ENCODE measurements at places on chromosomes 3 and 15.

DNA sequence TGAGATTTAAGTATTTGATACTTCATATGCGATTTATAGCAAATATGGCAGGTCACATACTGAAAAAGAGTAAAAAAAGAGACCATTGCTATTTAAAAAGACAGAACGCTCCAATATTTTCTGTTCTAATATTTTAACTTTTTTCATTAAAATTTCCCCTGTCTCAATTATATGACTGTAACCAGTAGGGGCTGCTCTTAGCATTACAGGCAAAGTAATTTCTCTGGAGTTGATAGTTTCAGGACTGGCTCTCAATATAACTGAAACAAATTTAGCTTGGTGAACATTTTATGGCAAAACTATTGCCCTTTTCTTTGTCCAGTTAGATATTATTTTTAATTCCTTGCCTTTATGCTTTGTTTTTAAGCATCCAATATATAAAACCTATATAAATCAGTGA is 286.3 kb upstream of the ROBO2 start:
- peak; percentile 7 for DNase-seq

DNA sequence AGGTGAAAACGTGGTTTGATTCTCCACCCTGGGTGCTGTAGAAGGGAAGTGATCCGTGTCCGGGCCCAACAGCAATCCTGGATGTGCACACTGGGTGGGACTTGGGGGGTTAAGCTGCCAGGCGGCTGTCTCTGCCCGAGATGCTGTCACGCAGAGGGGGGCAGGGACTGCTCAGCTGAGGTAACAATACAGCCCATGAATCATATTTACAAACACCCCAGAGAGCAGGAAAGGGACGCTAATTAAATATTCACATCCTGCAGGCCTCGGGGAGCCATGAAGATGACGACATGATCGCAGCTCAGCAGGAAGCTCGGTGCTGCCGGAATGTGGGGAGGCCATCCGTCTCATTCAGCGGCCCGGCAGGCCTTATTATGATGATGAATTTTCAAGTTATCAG is 17.9 kb upstream of the CRABP1 start:
- DNase-seq: peak; percentile 73

DNA sequence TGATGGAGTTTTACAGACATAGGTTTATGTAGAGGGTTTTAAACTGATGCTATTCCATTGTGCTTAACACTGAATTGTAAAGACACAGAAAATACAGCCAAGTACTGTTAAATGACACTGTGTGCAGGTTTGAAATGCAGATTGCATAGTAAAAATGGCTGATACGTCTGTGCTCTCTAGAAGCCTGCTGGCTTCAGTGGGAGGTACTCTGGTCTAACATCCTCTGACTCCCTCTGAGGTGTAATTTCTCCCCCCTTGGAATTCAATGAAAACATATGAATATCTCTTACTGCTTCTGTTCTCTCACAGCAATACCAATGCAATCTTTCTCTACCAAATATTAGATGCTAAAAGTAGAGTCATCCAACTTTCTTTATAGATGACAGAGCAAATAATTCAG is 176.6 kb downstream of the SLC9A9 start:
- DNase-seq: peak; percentile 24

GRCh38 chr3:93924491-93924890 is 49.2 kb downstream of the PROS1 start:
- DNase-seq: no peak

DNA sequence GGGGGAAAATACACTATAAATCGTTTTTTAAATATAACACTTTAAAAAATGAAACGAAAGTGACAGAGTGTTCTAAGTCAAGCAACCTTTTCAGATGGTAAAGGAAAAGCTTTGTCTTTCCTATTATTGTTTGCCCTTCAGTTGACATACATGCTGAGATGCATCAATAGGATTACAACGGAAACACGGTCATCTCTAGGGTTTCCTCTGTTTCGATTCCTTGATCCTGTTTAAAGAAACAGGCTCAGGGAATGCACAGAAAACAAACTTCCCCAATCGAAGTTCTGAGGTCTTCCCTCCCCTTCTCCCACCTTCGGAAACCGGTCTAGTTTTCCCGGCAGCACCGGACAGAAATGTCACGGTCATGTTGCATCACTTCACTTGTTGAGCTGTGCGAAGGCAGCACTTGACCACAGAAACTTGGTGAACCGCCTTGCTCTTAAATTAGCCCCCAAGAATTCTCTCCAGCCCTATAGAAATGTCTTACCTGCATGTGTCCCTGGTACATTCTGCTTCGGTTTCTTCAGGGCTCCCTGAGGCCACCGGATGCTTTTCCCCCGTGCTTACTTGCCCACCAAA is 556 bp downstream of the PEX5L start:
- no peak for DNase-seq

GRCh38 chr3:132261506-132261905 is 55.7 kb upstream of the ACP3 start:
- DNase-seq: no peak

- DNase-seq: no peak
These were observed 19.0 kb upstream of the AHSG start for GRCh38 chr3:186593862-186594261.

GRCh38 chr15:41501931-41502794 is 8.5 kb downstream of the ITPKA start:
- DNase-seq: peak; percentile 38

DNA sequence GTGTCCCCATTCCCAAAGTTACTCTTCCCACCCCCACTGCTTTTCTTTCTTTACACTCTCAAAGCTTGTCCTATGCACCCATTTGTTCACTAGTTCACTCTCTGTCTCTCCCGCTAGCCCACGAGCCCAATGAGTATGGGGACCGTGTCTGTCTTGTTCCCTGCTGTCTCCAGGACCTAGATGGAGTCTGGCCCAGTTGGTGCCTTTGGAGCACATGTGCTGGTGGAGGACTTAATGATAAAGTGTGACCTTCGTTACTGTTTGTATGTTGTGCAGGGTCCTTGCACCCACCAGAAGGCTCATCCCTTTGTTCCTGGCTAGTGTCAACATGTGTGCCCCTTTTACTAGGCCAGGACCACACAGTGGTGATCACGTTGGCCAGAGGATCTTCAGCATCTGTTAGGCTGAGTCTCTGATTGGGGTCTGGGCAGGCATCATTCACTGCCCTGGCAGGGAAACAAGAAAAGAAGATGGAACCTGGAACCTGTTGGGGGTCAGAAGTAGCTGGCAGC is 7.4 kb downstream of the CISH start:
- no peak for DNase-seq

GRCh38 chr3:56862352-56863062 is 60.8 kb upstream of the ARHGEF3 start:
- peak; percentile 84 for DNase-seq

GRCh38 chr3:55162031-55162795 is 234.4 kb upstream of the LRTM1 start:
- peak; percentile 74 for DNase-seq

GRCh38 chr3:73571238-73571794 is 53.4 kb downstream of the PDZRN3 start:
- no peak for DNase-seq

DNA sequence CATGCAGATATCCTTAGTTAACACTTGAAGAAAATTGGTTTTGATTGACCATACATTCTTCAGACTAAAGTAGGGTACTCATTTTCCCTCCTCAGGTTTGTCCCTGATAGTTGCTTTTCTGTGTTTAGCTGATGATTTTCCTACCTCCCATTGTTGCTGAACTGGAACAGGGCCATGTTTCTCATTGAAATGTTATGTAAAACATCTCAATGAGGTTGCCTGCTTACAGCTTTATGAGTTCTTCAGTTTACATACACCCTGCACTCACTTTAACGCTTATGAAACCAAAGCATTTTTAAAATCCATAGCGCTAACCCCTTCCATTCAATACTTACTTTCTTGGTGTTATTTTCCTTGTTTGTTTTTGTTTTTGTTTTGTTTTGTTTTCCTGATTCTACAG is 61.9 kb downstream of the HMG20A start:
- DNase-seq: peak; percentile 89

GRCh38 chr15:90234096-90234988 is at the start of gene GDPGP1:
Gene GDPGP1, plus strand, starts transcription at chr15:90234209. Its CDS starts 6,700 bp downstream, at chr15:90240909.
- DNase-seq: peak; percentile 39

DNA sequence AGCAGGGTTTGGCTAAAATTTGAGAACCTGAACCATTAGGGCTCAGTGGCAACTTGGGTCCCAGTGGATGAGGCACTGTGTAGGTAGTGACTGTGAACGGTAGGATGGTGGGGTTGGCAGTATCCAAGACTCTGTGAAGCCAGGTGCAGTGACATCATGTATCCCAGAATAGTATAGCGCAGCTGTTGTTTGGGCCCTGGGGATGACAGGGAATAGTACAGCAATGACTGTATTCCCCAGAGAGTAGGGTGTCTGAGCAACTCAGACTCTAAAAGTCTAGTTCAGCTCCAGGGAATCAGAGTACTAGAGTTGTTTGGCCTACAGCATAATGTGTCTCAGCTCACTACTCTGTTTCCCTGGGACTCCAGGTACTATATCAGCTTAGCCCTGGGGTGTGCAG is 20.7 kb upstream of the PPP2R3A start:
- DNase-seq: peak; percentile 58

DNA sequence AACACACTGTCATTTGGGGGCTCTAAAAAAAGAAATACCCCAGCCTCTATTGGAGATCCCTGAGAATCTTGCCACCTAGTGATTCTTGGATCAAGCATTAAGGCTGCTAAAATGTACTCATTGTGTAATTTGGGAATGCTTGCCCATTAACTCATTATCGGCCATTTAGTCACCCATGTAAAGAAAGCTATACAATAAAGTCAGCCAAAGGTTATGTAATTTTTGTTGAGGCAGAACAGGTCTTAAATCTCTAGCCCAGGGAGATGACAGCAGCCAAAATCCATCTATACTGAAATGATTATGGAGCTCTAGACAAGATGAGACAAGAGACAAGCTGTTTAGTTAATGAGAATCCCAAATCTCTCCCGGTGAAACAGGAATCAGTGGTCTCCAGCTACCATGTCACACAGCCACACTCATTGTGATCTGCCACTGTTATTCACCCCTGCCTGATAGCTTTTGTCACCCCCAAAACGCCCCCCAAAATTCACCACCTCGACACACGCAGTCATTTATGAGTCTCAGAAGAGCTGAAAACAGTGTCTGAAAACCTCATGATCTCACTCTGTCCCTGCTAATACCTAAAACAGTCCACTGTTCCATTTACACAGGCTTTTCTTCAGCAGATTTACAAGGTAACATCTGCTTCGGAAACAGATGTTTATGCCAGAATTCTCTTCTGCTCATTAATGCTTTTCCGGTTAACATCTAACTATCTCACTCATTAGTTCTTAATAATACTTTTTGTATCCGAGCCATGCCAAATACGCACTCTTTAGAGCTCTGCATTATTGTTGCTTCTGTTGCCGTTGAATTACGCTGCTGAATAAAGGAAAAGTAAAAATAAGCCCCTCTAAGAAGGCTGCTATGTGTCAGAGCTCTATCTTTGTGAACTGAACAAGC is 138.5 kb downstream of the RORA start:
- no peak for DNase-seq

GRCh38 chr3:170852324-170852723 is 17.7 kb downstream of the RPL22L1 start:
- DNase-seq: no peak

DNA sequence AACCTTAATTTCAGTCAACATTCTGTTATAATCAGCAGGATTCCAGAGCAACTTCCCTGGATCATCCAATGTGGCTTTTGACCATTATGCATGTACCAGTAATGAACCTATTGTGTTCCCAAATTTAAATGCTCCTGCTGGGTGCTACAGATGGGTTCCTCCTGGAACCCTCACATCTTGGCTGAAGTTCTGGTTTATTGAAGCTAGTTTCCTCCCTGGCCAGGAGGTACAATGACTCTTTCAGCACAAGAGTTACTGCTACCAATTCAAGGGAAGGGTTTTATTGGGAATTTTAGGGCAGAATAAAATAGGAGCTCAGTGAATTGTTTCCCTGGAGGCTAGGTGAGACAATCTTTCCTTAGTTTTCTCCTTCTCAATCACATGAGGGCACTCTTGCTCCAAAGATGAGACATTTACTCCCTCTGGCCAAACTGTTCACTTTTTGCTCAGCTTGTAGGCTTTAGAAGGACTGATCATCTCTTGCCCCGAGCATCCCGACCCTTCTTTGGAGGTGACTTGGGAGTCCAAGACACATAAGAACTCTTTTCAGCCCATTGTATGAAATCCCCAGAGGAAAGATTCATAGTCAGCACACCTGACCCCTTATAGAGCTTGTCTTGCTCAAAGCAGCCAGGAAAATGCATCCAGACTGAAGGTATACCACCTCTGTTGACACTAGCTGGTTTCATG is 8.8 kb upstream of the NPHP3 start:
- DNase-seq: peak; percentile 72

GRCh38 chr3:65376426-65376825 is 662.3 kb downstream of the MAGI1 start:
- no peak for DNase-seq

DNA sequence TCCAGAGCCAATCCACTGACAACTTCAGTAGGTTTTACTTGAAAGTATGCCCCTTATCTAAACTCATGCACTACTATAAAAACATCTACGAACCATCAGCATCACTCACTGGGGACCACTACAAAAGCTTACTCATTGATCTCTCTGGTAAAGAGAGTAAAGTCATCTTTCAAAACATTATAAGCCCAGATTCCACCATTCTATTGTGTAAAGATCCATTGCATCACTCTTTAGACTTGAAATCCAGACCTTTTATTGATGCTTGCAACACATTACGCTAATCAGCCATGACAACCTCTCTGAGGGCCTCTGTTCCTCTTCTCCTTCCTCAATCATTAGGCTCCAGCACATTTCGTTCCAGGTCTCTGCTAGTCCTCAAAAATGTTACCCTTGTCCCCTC is 248.9 kb upstream of the WNT5A start:
- no peak for DNase-seq

GRCh38 chr3:123161167-123161566 is 40.6 kb upstream of the SEC22A start:
- no peak for DNase-seq

GRCh38 chr15:34154725-34155204 is 52.9 kb downstream of the PGBD4 start:
- DNase-seq: peak; percentile 35

- peak; percentile 80 for DNase-seq
These were observed 10.1 kb downstream of the SCN10A start for GRCh38 chr3:38805765-38806386.

DNA sequence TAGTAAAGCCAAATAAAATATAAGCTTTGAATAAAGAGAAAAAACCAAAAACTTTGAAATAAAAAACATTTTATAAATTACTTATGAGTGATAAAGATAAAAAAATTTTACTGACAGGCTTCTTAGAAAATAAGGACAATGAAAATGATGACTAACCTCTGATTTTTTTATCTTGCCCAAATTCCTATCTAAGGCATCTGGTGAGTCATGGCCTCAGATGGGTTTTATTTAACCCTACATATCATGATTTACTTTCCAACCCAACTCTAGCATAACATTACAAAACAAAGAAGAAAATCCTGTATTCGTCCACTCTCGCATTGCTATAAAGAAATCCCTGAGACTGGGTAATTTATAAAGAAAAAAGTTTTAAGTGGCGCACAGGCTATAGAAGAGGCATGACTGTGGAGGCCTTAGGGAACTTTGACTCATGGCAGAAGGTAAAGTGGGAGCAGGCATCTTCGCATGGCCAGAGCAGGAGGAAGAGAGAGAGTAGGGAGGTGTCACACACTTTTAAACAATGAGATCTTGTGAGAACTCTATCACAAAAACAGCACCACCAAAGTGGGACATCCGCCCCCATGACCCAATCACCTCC is 152.1 kb downstream of the NEK10 start:
- DNase-seq: peak; percentile 66

GRCh38 chr3:13346481-13347389 is 73.4 kb downstream of the NUP210 start:
- no peak for DNase-seq

GRCh38 chr15:80758130-80758745 is 20.9 kb upstream of the CEMIP start:
- no peak for DNase-seq
